Spinal cord (tissue), 10 donors: ENCODE measurements at places on chromosomes 11 and 22. TPM values are rescaled to one million over a fixed set of nuclear protein-coding genes. Genes with fewer than 3 reads are reported as not detected.

DNA sequence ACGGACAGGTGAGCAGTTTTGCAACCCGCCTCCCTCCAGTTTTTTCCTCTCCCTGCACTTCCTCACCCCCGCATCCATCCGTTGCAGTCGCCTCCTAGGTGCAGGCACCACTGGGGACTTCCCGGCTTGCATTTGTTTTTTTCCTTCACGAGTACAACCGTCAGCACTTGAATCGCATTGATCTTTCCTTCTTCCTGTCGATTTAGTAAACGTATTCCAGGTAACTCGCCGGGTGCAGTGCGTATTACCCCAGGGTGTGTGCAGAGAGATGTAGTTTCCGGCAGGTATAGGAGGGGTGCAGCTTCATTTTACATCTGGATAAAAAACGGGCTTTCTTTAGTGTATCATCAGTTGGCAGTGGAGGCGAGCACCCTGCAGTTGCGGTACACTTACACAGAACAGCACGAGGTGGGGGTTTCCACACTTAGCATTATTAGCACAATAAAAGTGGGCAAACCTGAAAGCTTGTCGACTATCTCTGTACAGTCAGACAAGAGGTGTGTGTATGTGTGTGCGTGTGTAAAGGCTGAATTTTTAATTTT lies at the start of gene SORL1-AS1:
Gene SORL1-AS1 (minus strand): TSS at position 359 of the 542 bp plus-strand sequence.
- H3K36me3 ChIP-seq: no peaks in the 10 kb centered on the region
- DNase-seq: peak; percentile 54
- H3K4me3 ChIP-seq: peak within 1 kb of the TSS; percentile 63
- peak within 1 kb of the TSS; percentile 29 for H3K27ac ChIP-seq
- H3K4me1 ChIP-seq: peaks cover 17% of the 10 kb centered on the region
- H3K27me3 ChIP-seq: no peaks in the 10 kb centered on the region

Gene OR5D14
- not detected for total RNA-seq

DNA sequence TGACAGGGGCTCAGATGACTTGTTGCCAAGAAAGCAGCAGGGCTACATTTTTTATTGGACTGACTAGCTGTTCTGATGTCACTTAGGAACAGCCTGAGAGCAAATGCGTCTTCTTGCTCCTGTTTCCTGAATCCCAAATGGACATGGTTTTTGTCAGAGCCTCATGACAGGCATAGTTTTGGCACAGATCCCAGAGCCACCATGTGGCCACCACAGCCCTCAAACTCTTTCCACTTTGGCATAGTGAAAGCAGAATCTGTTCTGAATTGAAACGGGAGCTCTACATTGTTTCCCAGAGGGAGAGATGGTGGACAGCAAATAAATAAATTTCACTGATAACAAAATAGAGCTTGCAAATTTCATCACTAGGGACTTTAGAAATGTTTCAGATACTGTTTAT lies 222.2 kb downstream of the C11orf87 start:
- peak; percentile 88 for DNase-seq
- no peaks in the 10 kb centered on the region for H3K36me3 ChIP-seq
- no peak overlapping the region for H3K4me3 ChIP-seq
- no peaks in the 10 kb centered on the region for H3K4me1 ChIP-seq
- H3K27me3 ChIP-seq: no peaks in the 10 kb centered on the region
- no peak overlapping the region for H3K27ac ChIP-seq

Gene NLRP14
- 2.2 TPM for total RNA-seq

GRCh38 chr22:36465232-36466021 lies 16.0 kb downstream of the TXN2 start:
- H3K27ac ChIP-seq: no peak overlapping the region
- H3K27me3 ChIP-seq: no peaks in the 10 kb centered on the region
- H3K4me1 ChIP-seq: peaks cover 9% of the 10 kb centered on the region
- no peak for DNase-seq
- peaks cover 48% of the 10 kb centered on the region for H3K36me3 ChIP-seq

Gene TMEM41B
- total RNA-seq: 35.7 TPM

DNA sequence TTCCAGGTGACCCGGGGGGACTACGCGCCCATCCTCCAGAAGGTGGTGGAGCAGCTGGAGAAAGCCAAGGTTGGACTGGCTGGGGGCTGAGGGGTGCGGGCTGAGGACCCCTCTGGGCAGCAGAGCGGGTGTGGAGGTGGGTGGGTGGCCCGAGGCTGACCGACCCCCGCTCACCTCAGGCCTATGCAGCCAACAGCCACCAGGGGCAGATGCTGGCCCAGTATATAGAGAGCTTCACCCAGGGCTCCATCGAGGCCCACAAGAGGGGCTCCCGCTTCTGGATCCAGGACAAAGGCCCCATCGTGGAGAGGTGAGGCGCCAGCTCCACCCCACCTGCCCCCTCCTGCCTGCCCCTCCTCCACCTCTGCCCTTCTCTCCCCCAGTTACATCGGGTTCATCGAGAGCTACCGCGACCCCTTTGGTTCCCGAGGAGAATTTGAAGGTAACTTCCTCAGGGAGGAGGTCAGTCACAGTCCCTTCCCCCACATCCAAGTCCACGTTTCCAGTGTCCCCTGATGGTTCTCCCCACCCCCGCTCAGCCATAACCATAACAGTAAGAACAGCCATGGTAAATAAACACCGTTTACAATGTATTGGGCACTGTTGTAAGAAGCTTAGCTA lies 11.2 kb downstream of the DPP3 start:
- no peak overlapping the region for H3K4me3 ChIP-seq
- no peak for DNase-seq
- peaks cover 86% of the 10 kb centered on the region for H3K36me3 ChIP-seq

DNA sequence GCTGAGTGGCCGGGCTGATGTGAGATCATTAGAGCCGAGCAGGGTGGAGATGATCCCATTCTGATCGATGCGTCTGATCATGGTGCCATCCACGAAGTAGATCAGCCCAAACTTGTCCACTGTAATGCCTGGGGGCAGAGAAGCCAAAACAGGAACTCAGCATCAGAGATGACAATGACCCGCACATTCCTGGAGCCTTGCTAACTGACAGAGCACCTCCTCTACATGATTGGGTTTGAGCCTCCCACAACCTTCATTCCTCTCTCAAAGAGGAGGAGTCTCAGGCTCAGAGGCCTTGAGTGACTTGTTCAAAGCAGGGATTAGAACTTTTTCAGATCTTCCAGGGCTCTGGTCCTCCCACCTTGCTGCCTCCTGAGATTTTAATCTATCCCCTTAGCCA lies 133.7 kb upstream of the NARS2 start:
- no peaks in the 10 kb centered on the region for H3K27me3 ChIP-seq
- no peaks in the 10 kb centered on the region for H3K4me1 ChIP-seq
- no peak overlapping the region for H3K4me3 ChIP-seq
- H3K36me3 ChIP-seq: peaks cover 17% of the 10 kb centered on the region
- H3K27ac ChIP-seq: no peak overlapping the region

DNA sequence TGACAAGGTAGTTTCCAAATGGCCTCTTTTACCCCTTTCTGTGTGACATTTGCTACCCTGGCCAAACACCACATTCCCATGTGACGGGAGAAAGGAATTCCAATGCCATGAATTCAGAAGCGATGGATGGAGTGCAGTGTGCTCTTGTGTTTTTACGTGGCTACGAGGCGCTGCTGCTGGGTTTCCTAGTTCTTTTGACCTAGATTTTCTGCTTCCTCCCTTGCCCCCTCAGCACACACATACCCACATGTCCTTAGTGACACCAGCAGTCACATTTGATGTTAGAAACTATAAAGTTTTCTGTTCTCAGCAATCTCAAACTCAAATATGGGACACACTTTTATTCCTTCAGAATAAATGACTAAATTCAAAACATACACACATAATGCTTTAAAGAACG lies 7.8 kb upstream of the TMA7B start:
- no peak for DNase-seq
- no peaks in the 10 kb centered on the region for H3K36me3 ChIP-seq
- peaks cover 14% of the 10 kb centered on the region for H3K4me1 ChIP-seq
- H3K4me3 ChIP-seq: no peak overlapping the region

GRCh38 chr22:35312198-35313059 lies 12.7 kb downstream of the TOM1 start:
- peaks cover 22% of the 10 kb centered on the region for H3K4me1 ChIP-seq
- H3K27me3 ChIP-seq: no peaks in the 10 kb centered on the region
- H3K4me3 ChIP-seq: no peak overlapping the region

DNA sequence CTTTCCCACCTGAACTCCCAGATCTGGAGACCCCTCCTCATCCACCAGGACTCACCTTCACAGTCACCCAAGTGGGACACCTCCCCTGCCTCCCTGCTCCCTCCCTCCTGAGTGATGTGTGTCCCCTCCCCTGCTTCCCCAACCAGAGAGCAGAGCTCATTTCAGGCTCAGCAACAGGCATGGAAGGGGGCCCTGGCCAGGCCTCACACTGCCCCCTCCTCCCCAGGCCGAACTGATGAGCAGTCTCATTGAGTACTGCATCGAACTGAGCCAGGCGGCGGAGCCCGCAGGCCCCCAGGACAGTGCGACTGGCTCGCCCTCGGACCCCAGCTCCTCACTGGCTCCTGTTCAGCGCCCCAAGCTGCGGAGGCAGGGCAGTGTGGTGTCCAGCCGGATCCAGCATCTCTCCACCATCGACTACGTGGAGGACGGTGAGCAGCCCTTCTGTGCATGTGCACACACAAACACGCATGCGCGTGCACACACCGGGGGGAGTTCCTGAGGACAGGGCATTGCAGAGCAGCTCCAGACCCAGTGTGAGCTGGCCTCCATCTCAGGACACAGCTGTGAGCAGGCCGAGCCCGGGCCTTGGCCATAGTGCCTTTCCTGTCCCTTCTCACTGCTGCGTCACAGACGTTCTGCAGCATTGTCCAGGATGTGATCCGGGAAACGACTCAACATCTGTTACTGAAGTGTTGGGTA lies 17.8 kb upstream of the NEAT1 start:
- peaks cover 64% of the 10 kb centered on the region for H3K36me3 ChIP-seq
- H3K27ac ChIP-seq: no peak overlapping the region
- peaks cover 5% of the 10 kb centered on the region for H3K4me1 ChIP-seq
- H3K4me3 ChIP-seq: no peak overlapping the region
- H3K27me3 ChIP-seq: no peaks in the 10 kb centered on the region
- no peak for DNase-seq

Gene NNMT
- 2.5 TPM for total RNA-seq

GRCh38 chr11:24925091-24925490 lies 428.2 kb downstream of the LUZP2 start:
- no peaks in the 10 kb centered on the region for H3K4me1 ChIP-seq
- H3K27me3 ChIP-seq: no peaks in the 10 kb centered on the region
- no peaks in the 10 kb centered on the region for H3K36me3 ChIP-seq
- no peak overlapping the region for H3K27ac ChIP-seq
- DNase-seq: no peak

Gene USP2
- 3.8 TPM for total RNA-seq

Gene CDC42BPG
- total RNA-seq: 0.59 TPM

DNA sequence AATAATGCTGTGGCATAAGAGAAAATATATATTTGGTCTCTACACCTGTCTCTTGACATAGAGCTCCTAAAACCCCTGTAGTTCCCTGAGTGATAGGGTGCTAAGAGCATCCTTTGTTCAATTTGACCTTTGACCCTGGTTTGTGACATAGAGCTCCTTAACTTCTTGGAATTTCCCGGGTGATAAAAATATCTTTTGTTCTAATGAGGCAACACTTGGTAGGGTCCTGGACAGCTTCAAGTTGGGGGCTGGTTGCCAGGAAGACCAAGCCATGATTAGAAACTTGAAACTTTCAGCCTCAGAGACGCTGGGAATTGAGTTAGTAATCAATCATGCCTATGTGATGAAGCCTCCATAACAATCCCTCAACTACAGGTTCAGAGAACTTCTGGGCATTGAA lies 105.4 kb downstream of the CASP12 start:
- no peak for DNase-seq
- no peak overlapping the region for H3K4me3 ChIP-seq
- H3K27me3 ChIP-seq: no peaks in the 10 kb centered on the region
- no peak overlapping the region for H3K27ac ChIP-seq
- no peaks in the 10 kb centered on the region for H3K4me1 ChIP-seq

GRCh38 chr11:78664636-78665035 lies 90.0 kb upstream of the NARS2 start:
- DNase-seq: no peak
- no peak overlapping the region for H3K4me3 ChIP-seq
- peaks cover 9% of the 10 kb centered on the region for H3K4me1 ChIP-seq
- peaks cover 28% of the 10 kb centered on the region for H3K36me3 ChIP-seq
- no peaks in the 10 kb centered on the region for H3K27me3 ChIP-seq

DNA sequence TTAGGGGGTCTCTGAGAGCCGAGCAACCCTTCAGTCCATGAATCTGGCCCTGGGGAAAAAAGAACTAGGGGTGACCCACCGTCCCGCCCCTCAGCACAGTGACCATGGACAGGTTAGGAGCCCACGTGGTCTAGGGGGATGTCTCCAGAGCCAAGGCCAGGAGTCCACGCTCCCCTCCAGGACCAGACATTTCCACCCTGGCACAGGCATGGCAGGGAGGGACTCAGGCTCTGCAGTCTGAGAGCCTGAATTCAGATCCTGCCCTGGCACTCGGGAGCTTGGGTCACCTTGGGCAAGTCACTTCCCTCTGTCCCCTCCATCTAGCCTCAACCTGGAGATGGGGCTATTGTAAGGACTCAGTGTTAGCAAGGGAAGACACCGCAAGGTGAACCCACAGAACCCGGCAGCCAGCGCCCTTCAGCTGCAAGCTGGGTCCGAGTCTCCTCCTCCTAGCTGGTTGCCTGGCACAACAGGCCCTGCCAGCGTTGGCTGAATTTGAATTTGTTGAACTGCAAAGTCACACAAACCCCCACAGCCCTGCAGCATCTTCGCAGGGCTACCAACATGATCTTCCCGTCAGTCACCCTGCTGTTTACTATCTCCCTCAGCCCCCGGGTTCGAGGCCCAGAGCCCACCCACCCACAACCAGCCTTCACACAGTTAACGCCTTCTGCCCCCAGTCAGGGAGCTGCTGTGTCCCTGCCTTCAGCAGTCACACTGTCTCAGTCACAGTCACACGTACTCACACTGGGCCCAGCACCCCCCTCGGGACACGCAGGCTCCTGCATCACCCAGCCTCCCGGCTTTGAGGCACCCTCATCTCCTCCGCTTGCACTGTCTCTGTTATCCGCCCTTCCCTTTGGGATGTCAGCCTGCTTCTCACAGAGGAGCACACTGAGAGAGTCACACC lies 603 bp upstream of the PDGFB start:
- no peak overlapping the region for H3K27ac ChIP-seq
- DNase-seq: no peak
- peaks cover 11% of the 10 kb centered on the region for H3K36me3 ChIP-seq

Gene OR10D3
- not detected for total RNA-seq

Gene APOBEC3A
- total RNA-seq: 2.4 TPM

Gene SPA17
- 7.7 TPM for total RNA-seq

- H3K4me3 ChIP-seq: no peak overlapping the region
- no peak for DNase-seq
- H3K27me3 ChIP-seq: no peaks in the 10 kb centered on the region
- H3K4me1 ChIP-seq: no peaks in the 10 kb centered on the region
- no peak overlapping the region for H3K27ac ChIP-seq
Observed at GRCh38 chr11:131365329-131365930, 5.0 kb upstream of the NTM start.
